NCI-H187 (cell line): ENCODE measurements at places on chromosomes 1 and 21.

DNA sequence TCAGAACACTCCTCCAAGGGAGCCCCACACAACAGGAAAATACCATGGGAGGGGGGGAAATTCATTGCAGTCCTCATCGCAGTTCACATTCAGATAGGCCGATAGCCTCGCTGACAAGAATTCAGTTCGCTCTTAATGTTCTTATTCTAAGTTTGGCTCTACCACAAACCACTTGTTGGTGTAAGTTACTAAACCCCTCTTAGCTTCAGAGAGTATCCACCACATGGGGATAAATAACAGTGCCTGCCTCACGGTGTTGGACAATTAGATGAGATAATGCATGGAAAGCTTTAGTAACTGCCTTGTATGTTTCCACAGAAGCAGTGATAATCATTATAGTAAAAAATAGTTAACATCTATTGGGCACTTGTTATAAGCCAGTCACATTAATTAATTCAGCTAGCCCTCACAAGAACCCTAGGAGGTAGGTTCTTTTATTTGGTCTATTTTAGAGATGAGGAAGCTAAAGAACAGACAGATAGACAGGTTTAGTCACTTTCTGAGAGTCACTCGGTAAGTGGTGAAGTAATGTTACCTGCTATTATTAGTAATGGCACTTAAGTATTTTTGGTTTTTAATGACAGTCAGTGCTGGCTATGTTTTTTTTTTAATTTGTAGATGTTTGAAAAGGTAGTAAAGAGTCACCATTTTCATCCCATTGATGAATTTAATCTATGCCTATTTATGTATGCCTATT lies 10.1 kb downstream of the VAV3 start:
- DNase-seq = no peak

DNA sequence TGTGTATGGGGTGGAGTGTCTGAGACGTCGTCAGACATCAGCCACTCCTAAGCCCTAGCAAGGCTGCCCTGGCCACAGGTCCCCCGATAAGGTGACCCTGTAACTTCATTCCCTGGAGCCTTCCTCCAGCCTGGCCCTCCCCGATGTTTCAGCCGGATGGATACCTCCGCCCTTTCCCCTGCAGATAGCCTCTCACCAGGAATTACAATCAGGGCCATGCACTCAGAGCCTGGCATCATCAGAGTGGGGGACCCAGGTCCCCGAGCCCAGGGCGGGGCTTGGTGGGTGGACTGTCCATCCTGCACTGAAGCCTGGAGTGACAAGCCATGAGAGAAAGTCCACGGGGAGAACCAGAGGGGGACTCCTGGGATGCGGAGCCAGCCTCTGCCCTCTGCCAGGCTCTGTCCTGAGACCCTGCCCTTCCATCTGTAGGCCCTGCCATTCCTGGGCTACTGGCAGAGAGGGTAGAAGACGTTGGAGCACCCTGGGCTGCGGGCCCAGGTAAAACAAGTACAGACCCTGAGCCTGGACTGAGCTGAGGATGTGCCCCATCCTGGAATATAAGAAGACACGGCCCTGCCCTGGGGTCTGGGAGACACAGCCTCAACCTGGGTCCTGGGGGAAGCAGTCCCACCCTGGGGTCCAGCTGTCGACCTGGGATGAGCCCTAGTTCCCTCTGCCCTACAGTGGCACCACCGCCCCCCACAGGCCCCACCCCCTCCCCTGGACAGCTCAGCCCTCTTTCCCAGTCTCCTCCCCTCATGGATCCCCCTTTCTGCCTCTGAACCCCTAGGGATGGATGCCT lies 16.8 kb upstream of the ARF1 start:
- DNase-seq = no peak

DNA sequence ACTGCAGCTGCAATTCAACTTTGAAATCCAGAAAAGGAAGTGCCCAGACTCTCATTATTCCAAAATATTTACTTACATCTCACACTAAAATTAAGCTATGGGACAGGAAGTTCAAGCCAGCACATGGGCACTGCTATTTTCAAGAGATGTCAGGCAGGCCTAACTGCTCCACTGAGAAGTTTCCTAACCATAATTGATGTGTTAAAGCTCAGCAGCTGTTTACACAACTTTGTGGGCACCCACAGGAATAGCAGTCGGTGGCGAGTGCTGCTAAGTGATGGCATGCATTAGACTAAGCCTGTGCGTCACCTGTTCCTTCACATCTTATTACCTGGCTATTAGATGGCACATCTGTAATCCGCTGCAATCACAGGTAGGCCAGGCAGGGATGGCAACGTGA lies 303.3 kb upstream of the DAB1 start:
- DNase-seq = no peak

DNA sequence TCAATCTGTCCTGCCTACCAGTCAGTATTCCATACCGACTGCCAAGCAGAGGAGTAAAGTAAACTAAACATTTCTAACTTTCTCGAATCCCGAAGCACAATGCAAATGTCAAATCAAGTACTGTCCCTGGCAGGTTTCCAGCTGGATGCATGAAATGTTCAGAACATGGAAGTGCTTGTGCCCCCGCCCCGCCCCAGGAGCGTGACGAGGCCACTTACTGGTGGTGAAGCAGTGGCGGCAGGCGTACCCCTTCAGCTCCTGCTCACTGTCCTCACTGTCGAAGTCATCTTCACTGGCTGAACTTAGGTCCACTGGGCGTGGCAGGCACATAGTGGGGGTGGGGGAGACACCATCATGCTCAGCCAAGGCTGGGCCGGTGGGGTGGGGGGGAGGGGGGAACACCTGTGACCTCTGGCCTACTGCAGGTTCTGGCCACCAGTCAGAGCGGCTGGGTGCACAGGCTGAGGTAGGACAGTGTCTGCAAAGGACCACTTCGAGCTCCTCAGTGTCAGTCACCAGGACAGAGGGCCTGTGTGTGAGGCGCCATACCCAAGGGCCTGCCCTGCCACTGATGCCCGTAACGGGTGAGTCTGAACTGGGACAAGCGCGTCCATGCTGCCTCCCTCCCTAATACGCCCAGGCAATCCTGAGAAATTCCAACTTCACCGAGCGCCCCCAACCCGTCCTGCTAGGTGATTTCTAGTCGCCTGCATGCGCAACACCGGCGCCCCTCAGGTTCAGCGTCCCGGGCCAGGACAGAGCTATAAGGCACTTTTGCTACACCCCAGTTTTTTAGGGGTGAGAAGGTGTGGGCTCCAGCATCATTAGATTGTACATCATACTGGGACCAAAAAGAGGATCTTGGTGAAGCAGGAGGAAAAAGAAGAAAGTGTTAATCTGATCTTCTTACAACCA lies 46.9 kb downstream of the SLC45A1 start:
- no peak for DNase-seq

DNA sequence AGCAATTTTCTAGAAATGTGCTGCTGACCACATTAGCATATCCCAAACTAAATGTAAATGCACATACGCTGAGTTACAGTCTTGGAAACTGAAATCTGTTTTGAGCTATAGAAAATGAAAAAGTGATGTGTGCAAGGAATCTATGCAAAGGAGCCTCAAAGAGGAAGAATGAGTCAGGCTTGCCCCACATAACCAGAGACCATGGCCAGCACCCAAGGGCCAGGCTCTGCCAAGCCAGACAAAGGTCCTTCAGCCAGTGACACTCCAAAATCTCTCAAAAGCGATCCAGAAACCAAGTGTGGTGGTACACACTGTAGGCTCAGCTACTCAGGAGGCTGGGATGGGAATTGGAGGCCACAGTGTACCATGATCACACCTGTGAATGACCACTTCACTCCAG lies 195.2 kb downstream of the TOMM20 start:
- DNase-seq = no peak

DNA sequence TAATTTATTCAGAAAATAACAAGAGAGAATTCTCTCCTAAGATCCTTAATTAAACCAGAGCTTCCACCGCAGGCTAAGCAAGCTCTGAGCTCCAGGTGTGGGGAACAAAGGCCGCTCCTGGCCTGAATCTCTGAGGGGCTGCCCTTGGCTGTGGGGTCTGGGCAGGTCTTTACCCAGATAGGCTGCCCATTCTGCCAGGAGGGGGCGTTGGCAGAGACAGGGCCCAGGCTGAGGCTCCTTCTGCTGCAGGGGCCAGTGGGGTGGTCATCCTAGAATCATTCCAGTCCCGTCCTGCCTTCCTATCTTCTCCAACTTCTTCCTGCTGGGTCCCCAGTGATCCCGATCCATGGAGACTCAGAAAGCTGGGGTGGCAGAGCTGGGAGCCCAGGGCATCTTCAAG lies 82.9 kb upstream of the POU3F1 start:
- no peak for DNase-seq

DNA sequence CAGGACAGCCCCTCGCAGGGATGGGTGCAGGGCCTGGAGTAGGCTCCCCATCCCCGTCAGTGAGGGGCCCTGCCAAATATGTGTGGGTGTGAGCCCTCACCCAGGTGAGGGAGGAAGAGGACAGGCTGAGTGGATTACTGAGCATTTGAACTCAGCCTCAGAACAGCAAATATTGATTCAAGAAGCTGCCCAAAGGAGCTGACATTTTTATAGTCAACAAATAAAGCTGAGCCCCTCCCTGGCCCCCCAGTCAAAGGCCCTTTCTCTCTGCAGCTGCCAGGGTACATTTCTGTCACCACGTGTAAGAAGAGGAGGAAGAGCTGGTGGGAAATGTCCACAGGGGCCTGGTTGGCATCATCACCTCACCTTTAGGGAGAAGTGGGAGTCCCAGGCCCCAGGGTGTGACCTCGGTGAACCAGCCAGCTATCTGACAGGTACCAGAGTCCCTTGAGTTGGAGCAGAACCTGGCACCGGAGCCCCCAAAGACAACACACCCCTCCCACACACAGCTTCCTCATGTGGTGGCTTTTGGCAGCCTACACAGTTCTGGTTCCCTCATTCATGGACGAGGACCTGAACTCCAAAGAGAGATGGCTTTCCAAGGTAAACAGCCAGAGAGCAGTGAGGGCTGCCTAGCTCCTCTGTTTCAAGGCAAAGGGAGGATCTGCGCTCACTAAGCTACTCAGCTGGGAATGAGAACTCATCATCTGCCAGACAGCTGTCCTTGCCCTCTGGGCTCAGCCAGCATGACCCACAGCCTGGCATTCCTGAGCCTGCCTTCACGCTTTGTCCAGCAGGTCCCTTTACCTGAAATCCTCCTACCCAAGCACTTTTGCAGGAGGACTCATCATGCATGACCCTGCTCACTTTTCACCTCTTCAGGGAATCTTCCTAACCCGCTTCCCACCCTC lies 43.0 kb upstream of the TENT5C start:
- DNase-seq = no peak

DNA sequence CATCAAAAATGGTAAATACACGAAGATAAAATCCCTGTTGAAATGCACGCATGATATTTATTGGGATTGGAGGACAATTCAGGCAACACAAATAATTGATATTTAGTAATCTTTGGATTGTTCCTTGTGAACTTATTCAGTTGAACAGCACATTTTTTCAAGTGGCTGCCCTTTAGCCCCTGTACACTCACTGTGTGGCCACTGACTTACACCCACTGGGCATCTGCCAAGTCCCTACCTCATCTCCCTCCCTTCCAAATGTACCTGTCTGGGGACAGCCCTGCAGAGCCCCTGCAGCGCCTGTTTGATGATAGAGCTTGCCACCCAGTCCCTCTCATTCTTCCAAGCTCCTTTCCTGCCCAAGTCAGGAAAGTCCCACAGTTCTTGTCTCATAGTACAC lies 154.3 kb downstream of the GLUL start:
- no peak for DNase-seq

- DNase-seq = no peak
Observed at GRCh38 chr21:25635310-25635709, 3.7 kb upstream of the JAM2 start.

- DNase-seq = no peak
Observed at GRCh38 chr1:187759825-187760333, 931.1 kb downstream of the PLA2G4A start.

DNA sequence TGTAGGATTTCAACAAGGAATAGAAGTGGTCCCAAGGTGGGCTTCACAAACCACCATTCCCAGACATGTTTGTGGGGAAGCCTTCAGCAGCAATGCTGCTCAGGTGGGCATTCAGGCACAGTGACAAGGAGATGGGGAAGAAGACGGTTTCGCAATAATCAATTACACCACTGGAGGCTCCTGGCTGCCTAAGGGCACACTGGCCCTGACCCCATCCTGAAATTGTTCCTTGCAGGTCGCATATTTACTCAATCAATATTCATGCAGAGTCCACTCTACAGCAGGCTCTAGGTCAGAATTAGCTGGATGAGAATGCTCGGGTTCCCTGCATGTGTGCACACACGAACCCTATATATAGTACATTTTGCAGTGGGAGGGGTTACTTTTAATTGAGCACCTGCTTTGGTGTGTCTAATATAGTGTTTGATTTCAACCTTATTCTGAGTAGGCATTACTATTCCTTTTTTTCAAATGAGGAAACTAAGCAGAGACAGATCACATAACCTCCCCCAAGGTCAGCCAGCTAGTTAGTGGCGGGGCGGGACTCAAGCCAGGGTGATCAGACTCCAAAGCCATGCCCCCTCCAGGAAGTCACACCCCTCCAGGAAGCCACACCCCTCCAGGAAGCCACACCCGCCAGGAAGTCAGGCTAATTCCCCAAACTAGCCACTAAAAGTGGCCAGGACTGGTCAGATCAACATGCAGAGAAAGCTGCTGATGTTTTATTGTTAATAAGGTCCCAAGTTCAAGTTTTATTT lies 106.5 kb downstream of the HLCS start:
- no peak for DNase-seq

- DNase-seq = no peak
Observed at GRCh38 chr1:41773144-41773591, 145.6 kb downstream of the HIVEP3 start.

DNA sequence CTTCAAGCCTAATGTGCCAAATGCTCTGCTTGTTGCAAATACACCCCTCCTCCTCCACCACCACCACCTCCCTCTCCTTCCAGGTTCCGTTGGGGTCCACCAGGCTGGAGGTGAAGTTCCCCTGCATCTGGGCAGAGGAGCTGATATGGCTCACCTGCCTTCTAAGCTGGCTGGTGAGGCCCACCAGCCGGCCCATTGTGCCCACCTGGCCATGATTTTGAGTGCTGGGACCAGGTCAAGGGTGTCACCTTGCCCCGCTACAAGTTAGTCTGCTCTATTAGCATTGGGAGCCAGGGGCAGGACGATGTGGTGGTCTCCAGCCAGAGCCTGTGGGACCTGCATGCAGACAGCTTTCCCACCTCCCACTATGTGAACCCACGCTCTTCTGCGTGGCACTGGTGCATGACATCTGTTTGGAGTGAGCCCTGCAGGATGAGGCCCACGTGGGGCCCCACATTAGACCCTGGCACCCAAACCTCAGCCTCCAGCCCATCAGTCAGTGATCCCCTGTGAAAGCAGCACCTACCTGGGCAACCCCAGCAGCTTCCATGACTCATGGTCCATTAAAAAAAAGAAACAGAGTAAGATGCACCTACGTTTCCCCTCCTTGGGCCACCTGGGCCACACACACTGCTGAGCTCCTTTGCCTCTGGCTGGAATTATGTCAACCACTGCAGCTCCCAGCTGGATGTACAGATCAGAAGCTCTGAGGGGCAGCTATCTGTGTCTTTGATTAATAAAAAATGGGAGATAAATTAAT lies 15.6 kb upstream of the CDCP2 start:
- DNase-seq = no peak
